ENCODE measurements at places on chromosomes 5 and 9. TPM values are rescaled to one million over a fixed set of nuclear protein-coding genes. Genes with fewer than 3 reads are reported as not detected.

GALNT12 gene
- total RNA-seq: 4.3 TPM

SLC25A2 gene
- 1.0 TPM for total RNA-seq

BNC2 gene
- 22.4 TPM for total RNA-seq

CYSTM1 gene
- total RNA-seq: 30.0 TPM

POLE3 gene
- total RNA-seq: 53.0 TPM

BARHL1 gene
- not detected for total RNA-seq

SEMA6A gene
- total RNA-seq: 1.0 TPM

GLDC gene
- 129 TPM for total RNA-seq

FAM78A gene
- 0.17 TPM for total RNA-seq

LCN15 gene
- not detected for total RNA-seq

RASEF gene
- total RNA-seq: 18.2 TPM

NRARP gene
- 0.55 TPM for total RNA-seq

PRDM9 gene
- total RNA-seq: not detected

PAEP gene
- total RNA-seq: not detected

PALM2AKAP2 gene
- total RNA-seq: 20.4 TPM

VCAN gene
- 2,590 TPM for total RNA-seq

IFNK gene
- not detected for total RNA-seq

PCDH1 gene
- total RNA-seq: 10.6 TPM

NXNL2 gene
- 5.2 TPM for total RNA-seq

ZNF367 gene
- 8.7 TPM for total RNA-seq

PCDHA1 gene
- total RNA-seq: 0.35 TPM

PCDHGB6 gene
- total RNA-seq: 2.3 TPM

CDKN2A gene
- total RNA-seq: 25.0 TPM

CER1 gene
- total RNA-seq: not detected

ZDHHC21 gene
- total RNA-seq: 11.6 TPM

ARRDC1 gene
- total RNA-seq: 58.6 TPM

JAKMIP2 gene
- not detected for total RNA-seq

DND1 gene
- 0.35 TPM for total RNA-seq

CATSPER3 gene
- not detected for total RNA-seq

C5orf46 gene
- not detected for total RNA-seq

ACSL6 gene
- not detected for total RNA-seq

BAAT gene
- total RNA-seq: 0.94 TPM

RRAGA gene
- 22.2 TPM for total RNA-seq

PDE4D gene
- 13.2 TPM for total RNA-seq

PCDH12 gene
- total RNA-seq: 0.35 TPM

KCNN2 gene
- total RNA-seq: not detected
